Fibroblast of pulmonary artery (primary cell): ENCODE measurements at places on chromosomes 5 and 9.

DNA sequence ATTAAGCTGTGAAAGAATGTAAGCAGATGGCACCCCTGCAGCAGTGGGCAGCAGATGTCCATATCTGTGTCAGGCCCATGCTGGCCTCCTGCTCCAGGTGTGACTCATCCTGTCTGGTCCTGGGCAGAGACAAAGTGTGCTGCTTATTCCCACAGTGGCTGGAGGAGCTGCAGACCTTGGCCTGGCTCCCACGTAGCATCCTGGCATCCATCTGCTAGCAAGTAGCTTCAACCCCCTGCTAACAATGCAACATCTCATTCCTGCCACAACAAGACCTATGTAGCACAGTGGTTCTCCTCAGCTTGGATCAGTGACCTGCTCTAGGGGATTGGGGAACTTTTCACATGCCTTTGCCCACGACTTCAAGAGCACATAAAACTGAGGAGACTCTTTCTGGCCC, 126.4 kb upstream of the SLC12A2 start:
- DNase-seq = peak; percentile 71

- peak; percentile 74 for DNase-seq
These were observed 45.8 kb downstream of the THOC3 start for GRCh38 chr5:175922192-175922885.

DNA sequence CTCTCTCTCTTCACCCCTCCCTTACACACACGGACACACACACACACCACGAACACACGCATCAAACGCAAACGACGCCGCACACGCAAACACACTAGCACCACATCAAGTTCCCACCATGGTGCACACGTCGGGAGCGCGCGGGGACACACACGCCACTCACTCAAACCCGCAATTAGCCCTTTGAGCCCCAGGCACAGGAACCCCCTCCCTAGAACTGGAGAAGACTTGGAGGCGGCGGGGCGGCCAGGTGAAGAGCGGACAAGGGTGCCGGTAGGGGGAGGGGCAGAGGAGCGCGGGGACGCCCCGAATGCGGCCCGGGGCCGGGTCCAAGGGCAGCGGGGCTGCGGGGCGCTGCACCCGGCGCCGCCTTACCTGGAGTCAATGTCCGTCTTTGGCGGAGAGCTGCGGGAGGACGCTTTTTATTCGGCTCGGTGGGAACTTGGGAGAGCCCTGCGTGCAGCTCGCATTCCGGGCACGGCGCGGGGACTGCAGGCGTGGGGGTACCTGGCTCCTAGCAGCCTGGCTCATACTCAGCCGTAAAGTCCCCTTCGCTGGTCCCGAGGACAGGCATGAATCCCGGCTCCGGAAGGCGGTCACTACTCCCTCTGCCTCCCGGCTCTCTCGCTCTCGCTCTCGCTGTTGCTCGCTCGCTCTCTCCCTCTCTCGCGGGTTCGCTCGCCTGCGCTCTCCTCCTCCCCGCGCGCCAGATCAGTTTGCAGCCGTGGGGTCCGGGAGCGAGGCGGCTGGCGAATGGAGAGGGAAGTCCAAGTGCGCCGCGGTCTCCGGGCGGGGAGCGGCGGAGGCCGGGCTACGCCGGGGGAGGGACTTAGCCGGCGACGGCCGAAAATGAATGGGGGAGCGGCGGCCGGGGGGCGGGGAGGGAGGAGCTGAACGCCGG, at the start of gene BRINP1:
TSS of gene BRINP1 (minus strand) at position 755 of the 901 bp plus-strand sequence. CDS start 56,080 bp downstream, outside the sequence.
- peak; percentile 4 for DNase-seq

DNA sequence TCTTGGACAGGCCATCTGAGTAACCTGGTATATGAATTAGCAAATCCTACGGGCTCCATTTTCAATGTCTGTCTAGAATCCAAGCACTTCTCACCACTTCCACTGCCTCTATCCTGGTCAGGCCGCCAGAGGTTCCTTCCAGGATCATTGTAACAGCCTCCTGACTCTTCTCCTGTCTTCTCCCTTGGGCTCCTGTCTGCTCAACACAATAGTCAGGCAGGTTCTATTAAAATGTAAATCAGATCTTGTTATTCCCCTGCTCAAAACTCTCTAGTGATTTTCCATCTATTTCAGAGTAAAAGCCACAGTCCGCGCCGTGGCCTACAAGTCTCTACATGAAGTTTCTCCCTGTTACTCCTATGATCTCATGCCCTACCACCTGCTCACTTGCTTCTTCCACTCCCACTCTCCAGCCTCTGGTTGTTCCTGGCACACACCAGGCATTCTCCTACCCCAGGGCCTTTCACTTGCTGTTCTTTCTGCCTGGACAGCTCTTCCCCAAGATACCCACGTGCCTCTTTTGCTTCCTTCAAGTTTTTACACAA, 21.7 kb downstream of the ZNF366 start:
- no peak for DNase-seq

- peak; percentile 82 for DNase-seq
These were observed 65.5 kb upstream of the HSPB3 start for GRCh38 chr5:54390015-54390414.

GRCh38 chr5:36079200-36079781, 12.6 kb upstream of the UGT3A2 start:
- peak; percentile 67 for DNase-seq

- DNase-seq = no peak
These were observed 292.0 kb upstream of the DMRT1 start for GRCh38 chr9:549455-549997.

DNA sequence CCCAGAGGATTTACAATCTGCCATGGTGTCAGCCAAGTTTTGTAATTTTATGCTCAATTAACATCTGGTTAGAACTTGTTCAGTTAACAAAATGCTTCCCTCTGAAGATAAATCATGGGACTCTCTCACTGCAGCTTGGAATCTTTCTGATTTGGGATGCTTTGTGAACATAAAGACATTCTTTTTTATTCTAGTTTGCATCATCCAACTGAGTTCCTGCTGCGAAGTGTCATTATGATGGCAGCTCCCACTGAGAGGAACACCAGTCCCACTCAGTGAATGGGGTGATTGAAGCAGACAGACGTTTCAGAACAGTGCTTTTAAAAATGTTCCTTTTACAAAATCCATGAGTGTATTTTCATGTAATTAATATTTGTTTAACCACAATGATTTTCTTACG, 863.8 kb downstream of the TLE4 start:
- DNase-seq = no peak

- no peak for DNase-seq
These were observed 67.0 kb downstream of the SGCD start for GRCh38 chr5:156393980-156394379.

GRCh38 chr5:154375329-154376008, 70.3 kb upstream of the SAP30L start:
- DNase-seq = peak; percentile 62

DNA sequence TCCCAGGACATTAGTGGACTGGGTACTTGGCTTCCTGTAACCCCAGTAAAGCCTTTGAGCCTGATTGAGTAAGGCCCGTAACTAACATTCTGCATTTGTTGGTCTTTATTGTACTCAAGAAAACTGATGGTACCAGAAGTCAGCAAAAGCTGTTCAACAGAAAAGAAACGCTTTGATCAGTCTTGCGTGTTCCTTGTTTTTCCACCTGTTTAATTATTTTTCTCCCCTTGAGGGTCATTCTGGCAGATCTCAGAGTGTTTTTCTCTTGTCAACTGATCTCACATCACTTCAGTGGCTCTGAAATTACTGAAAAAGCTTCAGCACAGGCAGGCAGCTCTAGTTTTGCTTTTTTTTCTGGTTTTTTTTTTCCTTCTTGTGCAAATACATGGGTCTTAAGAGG, 6.1 kb upstream of the TMEM268 start:
- DNase-seq = no peak

DNA sequence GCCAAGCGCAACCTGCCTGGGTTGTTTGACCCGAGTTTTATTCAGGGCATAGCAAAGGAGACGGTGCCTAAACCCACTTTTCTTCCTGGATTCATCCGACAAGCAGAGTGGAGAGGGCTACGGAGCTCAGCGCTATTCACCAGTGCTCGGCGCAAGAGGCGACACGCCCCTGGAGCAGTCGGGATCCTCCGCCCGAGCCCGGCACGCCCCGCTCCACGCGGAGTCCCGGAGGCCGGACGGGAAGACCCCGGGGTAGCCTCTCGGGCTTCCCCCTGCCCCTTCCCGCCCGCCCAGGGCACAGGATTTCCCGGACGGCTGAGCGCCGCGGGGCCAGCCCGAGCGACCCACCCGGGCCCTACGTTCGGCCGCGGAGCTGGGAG, 427 bp downstream of the SERINC5 start:
- peak; percentile 61 for DNase-seq

- DNase-seq = peak; percentile 82
These were observed 19.1 kb upstream of the ZFAND5 start for GRCh38 chr9:72383978-72384709.

DNA sequence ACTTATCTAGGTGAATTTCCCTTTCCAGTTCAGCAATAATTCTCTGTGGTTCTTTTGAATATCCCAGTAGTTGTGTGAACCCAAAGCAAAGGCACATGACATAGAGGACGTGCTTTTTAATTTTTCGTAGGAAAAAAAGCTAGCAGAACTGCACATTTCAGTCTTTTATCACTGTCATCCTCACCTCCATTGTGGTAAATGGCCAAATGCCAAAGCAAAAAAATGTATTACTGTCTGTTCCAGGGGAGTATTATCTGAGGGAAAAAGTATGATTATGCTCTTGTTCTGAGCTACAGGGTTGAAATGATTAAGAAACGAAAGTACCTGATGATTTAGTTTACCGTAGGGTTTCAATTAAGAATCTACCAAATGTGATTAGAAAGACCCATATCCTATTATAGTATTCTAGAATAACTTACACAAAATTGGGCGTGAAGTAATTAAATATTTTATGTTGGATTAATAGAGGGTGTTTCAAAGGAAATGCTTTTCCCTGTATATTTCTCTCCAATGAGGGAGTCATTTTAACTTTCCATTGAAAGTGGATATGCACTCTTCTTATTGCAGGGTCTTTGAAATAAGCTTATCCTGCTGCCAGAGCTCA, 62.7 kb downstream of the CAVIN4 start:
- DNase-seq = no peak

DNA sequence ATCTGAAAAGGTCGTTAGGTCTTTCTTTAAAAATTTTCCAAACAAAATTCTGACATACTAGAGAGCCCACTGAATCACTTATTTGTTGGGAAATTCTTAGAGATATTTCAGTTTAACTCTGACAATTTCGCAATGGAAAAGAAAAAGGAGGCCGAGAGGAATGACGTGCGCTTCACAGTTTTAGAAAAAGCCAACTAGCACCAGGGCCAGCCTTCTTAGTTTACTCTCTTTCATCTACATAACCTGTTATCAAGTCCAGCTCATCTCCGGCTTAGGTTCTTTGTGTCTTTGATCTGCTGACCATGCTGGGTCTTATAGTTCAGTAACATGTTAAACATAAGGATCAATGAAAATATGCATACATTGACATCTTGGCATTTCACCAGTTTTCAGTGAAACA, 201.7 kb upstream of the TAS2R1 start:
- DNase-seq = peak; percentile 20

DNA sequence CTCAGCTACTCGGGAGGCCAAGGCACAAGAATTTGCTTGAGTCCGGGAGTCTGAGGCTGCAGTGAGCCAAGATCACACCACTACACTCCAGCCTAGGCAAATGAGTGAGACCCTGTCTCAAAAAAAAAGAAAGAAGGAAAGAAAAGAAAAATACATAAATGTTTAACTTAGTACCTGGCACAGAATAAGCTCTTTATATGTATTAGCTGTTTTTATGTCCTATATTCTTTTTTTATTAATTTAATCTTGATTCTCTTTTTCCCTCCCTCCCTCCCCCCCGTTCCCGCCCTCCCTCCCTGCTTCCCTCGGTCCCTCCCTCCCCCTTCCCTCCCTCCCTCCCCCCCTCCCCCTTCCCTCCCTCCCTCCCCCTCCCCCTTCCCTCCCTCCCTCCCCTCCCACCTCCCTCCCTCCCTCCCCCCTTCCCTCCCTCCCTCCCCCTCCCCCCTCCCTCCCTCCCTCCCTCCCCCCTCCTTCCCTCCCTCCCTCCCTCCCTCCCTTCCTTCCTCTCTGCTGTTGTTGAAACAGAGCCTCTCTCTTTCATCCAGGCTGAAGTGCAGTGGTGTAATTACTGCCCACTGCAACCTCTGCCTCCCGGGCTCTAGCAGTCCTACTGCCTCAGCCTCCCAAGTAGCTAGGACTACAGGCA, 135.8 kb upstream of the GRHPR start:
- DNase-seq = no peak

DNA sequence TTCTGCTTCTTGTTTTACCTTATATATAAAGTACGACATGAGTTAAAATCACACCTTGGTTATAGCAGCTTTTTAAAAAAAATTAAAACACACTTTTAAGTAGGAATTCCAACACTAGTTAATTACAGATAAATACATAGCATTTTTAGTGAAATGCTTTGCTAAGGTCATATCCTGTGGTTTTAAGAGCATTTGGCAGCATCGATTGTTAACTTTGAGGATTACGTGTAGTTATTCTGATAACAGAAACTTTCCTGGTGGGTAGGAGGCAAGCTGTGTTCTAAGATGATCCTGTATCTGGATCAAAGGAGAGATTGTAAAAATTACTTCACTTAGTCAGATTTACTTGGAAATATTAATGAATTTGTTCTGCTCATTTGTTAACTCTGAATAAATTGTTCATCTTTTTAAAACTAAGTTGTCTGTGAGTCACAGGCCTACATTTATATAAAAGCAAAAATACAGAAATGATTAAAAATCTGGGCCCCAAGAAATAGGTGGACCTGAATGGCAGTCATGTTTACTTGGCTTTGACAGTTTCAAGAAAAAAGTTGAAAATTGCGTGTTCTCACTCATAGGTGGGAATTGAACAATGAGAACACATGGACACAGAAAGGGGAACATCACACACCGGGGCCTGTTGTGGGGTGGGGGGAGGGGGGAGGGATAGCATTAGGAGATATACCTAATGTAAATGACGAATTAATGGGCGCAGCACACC, 58.3 kb downstream of the TRIO start:
- DNase-seq = peak; percentile 64

GRCh38 chr9:31759703-31760102, 624.7 kb upstream of the ACO1 start:
- no peak for DNase-seq

GRCh38 chr9:132878695-132879456, at the start of gene SPACA9:
SPACA9 (plus strand) TSS chr9:132878898; CDS start chr9:132883948, 5,050 bp downstream.
- DNase-seq = peak; percentile 55

- no peak for DNase-seq
These were observed 4.5 kb downstream of the SLC1A1 start for GRCh38 chr9:4494806-4495205.

DNA sequence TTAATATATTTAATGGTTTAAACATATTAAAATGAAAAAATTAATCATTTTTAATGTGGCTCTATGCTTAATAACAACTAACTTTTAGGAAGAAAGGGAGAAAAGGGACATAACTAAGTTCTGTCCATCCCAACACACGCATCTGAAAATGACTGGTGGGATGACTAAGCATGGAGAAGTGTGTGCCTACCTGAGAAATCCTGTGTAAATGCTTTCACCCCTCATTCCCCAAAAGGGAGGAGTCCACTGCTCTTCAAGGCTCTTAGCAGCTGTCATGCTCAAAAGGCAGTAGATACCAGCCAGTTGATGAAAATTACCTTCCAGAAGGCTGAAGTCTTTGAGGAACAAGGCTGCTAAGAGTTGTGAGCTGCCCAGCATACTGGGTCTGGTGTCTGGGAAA, 130.9 kb downstream of the NFIB start:
- no peak for DNase-seq

GRCh38 chr5:38845526-38846378, at the start of gene OSMR:
OSMR (plus strand) TSS chr5:38846012; CDS start chr5:38869045, 23,033 bp downstream.
- DNase-seq = peak; percentile 99
